ENCODE measurements at places on chromosomes 3 and 15. TPM values are rescaled to one million over a fixed set of nuclear protein-coding genes. Genes with fewer than 3 reads are reported as not detected.

Gene TTLL13
- polyA plus RNA-seq, result 0.04 TPM

Gene RBPMS2
- polyA plus RNA-seq, result 2.3 TPM

Gene C3orf85
- polyA plus RNA-seq, result not detected

Gene AADACL2
- polyA plus RNA-seq, result not detected

DNA sequence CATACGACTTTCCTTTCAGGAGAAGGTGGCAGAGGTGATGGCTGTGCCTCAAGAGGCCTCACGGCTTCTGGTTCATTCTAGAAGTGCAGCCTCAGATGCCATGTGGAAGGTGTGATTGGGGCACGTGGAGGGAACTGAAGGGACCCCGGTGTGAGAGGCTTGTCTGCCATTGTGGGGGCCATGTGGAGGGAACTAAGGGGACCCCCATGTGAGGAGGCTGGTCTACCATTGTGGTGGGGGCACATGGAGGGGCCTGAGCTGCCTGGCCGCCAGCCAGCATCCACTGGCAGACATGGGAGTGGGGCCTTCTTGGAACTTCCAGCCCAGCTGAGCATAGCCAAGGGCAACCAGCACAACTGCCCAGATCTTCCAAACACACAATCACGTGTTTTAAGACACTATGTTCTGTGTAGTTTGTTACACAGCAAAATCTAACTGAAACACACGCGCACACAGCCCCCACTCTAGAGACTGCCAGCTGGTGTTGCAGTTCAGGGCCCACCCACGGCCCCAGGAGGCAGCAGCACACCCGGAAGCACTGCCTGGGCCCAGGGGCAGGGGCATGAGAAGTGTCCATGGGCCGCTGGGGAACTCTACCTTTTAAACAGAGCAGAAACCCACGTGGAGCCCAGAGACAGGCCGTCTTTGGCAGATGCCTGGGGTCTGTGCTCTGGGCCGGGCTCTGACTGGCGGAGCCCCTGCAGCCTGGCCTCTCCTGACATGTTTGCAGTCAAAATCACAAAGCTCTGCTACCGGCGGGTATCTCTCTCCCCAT, 66.8 kb downstream of the IQSEC1 start:
- no peak for DNase-seq

Gene UBA7
- polyA plus RNA-seq, result 80.7 TPM

Gene ARGFX
- not detected for polyA plus RNA-seq

Gene SPPL2A
- polyA plus RNA-seq, result 38.8 TPM

Gene SKIL
- polyA plus RNA-seq, result 18.4 TPM

- DNase-seq, result no peak
These were observed 66.8 kb downstream of the CPN2 start for GRCh38 chr3:194284351-194284750.

DNA sequence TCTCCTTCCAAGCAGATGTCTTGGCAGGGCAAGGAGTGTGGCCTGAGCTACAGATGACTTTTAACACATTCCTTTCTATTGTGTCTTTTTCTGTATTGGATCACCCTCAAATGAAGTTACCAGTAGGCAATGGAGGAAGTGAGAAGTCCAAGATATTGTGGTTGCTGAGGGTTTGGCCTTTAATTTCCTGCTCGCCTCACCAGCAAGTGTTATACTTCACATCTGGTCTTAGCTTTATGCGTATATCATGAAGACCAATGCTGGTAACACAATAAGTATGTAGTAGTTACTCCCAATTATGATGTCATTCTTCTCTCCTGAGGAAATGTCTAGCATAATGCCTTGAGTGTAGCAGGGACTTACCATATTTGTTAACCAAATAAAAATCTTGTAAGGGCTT, 179.9 kb downstream of the ZIC1 start:
- DNase-seq, result no peak

GRCh38 chr3:69426291-69426966, 40.5 kb upstream of the FRMD4B start:
- no peak for DNase-seq

DNA sequence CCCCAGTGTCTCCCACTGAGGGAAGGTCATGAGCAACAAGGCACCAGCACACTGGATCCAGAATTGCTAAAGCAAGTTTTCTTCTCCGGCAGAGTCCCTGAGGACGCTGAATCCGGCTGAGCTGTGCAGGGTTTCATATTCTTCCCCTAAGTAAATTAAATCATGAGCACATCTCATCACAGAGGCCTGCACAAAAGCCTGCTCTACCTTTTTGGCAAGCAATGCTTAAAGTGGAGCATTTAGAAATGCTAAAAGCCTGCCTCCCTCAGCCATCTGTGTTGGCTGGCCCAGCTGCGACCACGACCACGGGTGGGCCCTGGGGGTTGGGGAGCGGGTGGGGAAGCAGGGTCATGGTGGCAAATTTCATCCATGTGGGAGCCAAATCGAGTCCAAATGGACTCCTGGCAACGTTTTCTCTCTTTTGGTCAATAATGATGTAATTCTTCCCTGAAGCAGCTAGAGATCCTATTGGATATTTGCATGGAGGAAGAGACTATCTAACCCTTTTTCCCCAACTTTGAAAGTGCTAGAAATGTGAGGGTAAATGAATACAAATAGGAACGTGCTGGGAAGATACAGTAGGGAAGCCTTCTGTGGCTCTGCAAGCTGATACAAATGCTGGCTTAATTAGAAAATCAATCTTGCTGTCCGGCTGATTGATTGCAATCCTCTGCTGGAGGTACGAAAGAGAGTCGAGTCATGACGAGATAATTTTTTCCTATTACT, 532.8 kb upstream of the TBL1XR1 start:
- DNase-seq, result no peak

DNA sequence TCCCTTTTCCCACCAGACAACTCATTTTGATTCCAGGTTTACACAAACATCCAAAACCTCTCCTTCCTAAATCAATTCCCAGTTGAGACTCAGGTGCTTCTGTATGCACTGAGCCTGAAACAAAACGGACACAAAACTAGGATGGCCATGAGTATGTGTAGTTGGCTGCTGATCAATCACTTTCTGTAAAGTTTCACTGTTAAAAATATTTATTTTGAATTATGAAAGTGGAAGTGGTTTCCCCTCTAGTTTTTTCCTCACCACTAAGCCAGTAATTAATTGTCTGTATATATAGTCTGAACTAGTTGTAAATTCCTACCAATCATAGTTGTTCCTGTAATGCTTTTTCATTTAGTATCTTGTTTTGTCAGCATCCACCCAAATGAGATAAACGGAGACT, 51.7 kb upstream of the TSPAN3 start:
- DNase-seq, result no peak

- DNase-seq, result no peak
These were observed 2.6 kb downstream of the TMCC1 start for GRCh38 chr3:129890891-129891290.

GRCh38 chr15:66827039-66827697, 125.1 kb downstream of the SMAD6 start:
- DNase-seq, result no peak
